ENCODE measurements at places on chromosomes 1 and 21.

DNA sequence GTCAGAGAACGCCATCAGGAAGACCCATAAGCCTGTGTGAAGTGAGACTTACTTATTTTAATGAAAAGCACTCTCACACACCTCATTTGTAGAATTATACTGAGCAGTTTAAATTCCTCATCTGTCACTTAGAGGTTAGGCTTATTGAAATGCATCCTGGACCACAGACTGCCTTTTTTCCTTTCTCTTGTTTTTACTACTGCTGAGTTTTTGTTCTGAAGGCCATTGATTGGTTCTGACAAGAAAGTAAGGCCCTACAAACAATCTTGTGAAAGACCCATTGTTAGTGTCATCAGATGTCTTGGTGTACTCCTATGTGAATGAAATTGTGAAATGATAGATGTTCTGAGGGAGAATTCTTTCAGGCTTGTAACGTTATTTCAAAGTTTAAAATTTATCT, 1343.3 kb upstream of the ADGRL2 start:
- DNase-seq, result no peak

DNA sequence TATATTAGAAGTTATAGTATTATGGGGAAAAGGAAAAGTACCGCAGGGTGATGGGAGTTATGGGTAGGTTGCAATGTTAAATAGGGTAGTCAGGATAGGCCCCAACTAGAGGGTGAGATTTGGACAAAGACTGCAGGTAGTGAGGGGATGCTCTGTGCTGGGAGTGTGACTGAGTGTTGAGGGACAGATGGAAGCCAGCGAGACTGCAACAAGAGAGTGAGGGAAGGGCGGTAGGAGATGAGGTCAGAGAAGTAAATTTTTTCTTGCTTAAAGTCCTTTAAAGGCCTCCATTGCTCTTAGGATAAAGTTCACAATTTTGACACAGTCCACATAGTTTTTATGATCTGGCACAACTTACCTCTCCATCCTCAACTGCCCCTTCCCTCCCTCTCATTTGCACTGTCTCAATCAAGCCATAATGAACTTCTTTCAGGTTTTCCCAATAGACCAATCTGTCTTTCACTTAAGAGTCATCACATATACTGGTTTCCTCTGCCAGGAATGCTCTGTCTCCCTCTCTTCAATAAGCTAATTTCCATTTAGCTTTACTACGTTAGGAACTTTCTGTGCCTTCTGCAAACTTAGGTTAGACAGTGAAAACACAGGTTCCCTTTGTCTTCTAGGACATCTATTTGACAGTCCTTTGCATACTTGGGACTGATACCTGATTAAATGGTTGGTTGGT, 237.7 kb upstream of the CACYBP start:
- no peak for DNase-seq

- no peak for DNase-seq
Observed at GRCh38 chr1:228367798-228368791, 38.5 kb downstream of the TRIM11 start.

GRCh38 chr21:14260174-14260764, 44.3 kb downstream of the RBM11 start:
- DNase-seq, result no peak

DNA sequence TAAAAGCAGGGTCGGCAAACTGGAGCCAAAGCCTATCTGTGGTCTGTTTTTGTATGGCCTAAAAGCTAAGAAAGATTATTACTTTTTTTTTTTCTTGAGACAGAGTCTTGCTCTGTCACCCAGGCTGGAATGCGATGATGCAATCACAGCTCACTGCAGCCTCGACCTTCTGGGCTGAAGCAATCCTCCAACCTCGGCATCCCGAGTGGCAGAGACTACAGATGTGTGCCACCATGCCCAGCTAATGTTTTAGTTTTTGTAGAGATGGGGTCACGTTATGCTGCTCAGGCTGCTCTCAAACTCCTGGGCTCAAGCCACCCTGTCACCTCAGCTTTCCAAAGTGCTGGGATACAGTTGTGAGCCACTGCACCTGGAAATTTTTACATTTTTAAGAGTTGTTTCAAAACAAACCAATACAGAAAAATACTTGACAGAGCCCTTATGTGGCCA, 6.5 kb upstream of the GLRX2 start:
- no peak for DNase-seq

Data from stimulated activated CD4-positive, alpha-beta T cell treated with anti-CD3 and anti-CD28 coated beads, Interleukin-4, amount 100 ng/mL, for 24 hours (primary cell).